ENCODE measurements at places on chromosomes 6 and 20. TPM values are rescaled to one million over a fixed set of nuclear protein-coding genes. Genes with fewer than 3 reads are reported as not detected.

HSPA1L gene
- 1.2 TPM for total RNA-seq

ATP6V1G2 gene
- 3.0 TPM for total RNA-seq

PEDS1 gene
- total RNA-seq: 20.8 TPM

RAB44 gene
- total RNA-seq: 0.08 TPM

EPPIN gene
- not detected for total RNA-seq

CST4 gene
- total RNA-seq: not detected

MAP3K5 gene
- total RNA-seq: 11.1 TPM

SAMD10 gene
- 7.3 TPM for total RNA-seq

DNA sequence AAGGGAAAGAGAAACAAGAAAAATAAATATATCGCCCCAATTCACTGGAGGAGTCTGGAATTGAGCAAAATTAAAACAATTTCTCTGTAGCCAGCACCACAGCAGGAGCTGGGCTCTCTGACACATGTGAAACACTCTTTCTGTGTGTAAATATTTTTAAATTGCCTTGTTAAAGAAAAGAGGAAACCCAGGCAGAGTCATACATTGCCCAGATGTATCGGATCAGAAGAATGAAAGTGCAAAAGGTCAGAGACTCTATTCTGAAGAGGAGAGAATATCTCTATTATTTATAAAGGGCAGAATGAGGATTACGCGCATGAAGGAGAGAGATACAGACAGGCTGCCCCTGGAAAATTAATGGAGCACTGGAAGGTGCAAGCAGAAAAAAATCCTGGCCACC lies 127.0 kb upstream of the MAN1A1 start:
- DNase-seq: no peak

DNA sequence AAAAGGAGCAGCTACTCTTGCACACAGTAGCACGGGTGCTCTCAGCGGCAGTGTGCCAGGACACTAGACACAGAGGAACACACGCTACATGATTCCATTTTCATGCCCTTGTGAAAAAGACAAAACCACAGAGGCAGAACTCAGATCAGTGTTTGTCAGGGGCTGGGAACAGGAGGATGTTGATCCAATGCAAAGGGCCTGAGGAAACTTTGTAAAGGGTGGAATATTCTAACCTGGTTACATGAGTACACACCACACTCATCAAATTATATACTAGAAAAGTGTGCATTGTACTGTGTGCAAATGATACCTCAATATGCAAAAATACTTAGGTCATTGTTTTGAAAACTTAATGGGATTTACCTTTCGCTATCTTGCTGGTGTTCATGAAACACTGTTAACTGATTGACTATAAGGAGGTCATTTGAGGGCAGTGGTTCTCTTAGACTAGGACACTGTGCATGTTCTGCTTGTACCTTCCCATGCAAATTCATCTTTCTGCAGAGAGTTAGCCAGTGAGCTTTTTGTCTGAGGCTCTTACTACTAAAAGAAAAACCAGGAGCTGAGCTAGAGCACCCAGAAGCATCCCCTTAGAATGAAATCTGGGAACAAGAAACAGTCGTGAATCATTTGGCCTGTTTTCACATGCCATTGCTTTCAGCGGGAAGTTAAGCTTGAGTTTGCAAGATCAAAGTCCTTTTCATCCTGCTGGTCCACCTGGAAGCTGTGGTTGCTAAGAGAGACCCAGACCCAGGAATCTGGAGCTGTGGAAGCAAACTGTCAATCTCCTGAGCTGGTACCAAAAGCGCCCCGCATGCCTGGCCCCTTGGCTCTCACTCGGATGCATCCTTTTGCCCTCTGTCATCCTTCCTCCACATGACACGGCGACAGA lies 204.8 kb downstream of the TTLL2 start:
- DNase-seq: no peak

DNA sequence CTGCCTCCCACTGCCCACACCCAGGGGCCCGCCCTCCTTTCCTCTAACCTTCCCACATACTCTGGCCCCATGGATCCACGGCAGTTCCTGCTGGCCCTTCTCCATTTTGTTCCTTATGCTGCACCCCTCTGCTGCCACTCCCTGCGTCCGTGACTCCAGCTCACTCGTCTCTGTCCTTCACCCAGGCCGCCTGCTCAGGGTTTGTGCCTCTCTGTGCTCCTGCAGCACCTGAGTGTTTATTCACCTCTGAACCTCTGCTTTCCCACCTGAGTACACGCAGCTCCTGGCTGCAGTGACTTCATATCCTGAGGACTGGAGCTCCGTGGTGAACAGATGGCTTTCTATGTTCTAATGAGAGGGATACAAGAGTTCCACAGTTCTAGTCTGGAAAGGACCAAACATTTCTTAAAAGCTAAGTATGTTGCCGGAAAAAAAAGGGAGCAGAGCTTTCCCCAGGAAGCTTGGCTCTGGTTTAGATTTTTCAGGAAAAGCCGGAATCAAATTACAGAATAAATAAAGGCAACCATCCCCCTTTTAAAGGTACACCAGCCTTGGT lies 1.5 kb upstream of the GNRH2 start:
- no peak for DNase-seq

DNA sequence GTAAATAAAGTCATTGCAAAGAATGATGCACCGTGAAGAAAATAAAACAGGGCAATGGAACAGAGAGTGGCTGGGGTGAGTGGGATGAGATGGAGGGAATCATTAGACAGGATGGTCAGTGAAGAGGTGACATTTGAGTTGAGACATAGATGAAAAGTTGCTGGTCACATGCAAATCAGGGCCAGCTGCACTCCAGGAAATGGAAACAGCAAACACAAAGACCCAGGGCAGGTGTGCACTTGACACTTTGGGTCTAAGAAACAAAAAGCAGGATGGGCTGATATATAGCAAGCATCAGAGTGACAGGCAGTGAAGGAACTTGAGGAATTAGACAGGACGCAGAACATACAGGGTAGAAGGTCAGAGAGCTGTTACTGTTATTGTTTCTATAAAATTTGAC lies 171.5 kb upstream of the RIPOR2 start:
- no peak for DNase-seq

- DNase-seq: no peak
Observed at GRCh38 chr20:35385733-35386132, 26.0 kb downstream of the UQCC1 start.

GRCh38 chr20:33945391-33946081 lies 48.2 kb upstream of the RALY start:
- no peak for DNase-seq

DNA sequence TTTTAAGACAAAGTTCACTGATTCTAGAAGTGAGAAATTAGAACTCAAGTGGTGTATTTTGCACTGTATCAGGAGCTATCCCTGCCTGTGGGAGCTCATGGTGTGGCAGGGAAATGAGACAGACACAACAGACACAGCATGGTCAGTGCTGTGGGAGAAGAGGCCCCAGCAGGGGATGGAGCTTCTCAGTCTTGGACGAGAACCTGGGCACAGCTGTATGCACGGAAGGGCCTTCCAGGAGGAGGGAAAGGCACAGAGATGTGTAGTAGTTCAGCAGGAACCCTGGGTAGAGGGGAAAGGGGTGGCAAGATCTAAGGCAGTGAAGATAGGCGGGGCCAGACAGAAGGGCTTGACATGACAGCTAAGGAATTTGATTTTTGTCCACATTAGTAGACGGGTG lies 48.8 kb upstream of the KIF25 start:
- DNase-seq: no peak

DNA sequence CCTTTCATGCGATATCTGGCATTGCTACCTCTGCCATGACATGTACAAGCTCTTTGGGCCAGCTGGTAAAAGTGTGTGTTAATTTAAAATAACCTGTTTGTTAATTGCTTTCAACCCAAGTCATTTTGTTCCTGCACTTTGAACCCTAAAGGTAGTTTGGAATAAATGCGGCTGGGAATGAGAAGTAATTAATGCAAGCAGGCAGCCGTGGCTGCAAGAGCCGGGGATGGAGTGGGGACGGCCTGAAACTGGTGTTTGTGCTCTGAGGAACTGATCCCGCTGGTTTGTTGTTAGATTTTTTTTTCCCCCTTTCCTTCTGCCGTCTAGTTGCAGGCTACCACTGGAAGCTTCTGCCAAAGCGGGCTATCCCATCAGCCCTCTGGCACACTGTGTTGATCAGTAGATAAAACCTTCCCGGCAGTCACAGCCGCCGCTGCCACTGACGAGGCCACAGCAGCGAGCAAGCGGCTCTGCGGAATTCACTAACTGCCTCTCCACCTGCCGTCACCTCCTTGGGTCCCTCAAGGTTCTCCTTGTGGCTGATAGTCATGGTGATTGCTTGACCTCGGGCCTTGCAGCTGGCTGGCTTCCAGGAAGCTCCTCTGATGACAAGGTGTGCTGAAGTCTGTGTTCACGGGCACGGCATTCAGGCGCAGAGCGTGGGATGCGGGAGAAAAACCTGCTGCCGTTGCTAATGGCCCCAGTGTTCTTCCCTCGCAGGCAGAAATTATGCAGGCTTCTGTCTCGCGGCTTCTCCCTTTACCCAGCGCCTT lies 315.9 kb downstream of the TFAP2A start:
- DNase-seq: no peak

DNA sequence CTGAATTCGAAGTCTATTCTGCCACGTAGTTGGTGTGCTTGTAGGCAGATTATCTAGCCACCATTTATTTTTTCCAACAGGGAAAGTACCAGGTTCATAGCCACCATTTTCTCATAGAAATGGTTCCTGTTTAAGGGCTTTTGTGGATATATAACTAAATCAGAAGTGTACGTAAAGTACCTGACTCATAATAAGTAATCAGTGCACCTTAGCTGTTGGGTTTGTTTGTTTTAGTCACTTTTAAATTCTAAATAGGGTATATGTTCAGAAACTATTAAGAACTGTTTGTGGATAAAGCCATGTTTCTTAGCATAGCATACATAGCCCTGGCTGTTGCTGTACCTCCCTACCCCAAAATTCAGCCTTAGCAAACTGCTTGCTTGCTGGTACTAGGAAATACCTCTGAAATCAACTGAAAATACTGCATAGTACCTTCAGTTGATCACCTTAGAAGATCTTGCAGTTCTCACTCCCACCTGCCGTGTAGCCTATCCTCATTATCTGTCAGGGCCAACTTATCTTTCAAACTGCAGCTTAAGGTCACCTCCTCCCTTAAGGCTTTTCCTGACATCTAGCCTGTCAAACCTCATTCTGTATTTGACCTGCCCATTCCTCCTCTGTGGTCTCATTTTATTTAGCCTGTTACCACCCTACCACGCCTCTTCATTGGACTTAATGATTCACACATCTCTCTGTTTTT lies 44.6 kb upstream of the COL10A1 start:
- no peak for DNase-seq

DNA sequence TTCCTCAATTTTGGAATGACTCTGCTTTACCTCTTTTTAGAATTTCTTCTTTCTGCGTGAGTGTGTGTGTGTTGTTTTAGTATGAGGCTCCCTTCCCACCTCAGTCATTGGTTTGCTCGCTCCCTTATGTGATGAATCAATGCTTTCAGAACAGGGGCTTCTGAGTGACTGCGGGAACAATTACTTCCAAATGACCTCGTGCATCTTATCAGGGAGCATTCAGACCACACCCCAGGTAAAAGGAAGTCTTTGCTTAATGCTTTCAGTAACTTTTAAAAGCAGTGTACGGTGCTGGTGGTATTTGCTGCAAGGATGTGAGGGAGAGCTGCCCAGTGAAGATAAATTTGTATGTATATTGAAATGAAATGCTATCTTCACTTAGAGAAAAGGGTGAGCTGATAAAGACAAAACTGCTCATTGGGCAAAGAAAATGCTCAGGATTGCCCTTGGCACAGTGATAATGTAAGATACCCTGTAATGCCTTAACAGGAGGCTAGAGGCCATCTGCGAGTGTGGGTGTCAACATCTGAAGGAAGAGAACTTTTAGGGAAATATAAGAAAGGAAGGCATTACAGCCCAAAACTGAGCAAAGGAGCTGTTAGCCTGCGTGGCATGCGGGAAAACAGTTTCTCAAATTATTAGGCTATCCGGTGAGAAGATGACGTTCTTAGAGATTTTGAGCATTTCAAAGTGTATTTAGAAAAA lies at the start of gene MLIP:
MLIP (plus strand) TSS at position 103 of the 705 bp plus-strand sequence; CDS start at position 140, 37 bp downstream.
- no peak for DNase-seq

GRCh38 chr6:38016824-38017223 lies 197.3 kb downstream of the ZFAND3 start:
- no peak for DNase-seq

DNA sequence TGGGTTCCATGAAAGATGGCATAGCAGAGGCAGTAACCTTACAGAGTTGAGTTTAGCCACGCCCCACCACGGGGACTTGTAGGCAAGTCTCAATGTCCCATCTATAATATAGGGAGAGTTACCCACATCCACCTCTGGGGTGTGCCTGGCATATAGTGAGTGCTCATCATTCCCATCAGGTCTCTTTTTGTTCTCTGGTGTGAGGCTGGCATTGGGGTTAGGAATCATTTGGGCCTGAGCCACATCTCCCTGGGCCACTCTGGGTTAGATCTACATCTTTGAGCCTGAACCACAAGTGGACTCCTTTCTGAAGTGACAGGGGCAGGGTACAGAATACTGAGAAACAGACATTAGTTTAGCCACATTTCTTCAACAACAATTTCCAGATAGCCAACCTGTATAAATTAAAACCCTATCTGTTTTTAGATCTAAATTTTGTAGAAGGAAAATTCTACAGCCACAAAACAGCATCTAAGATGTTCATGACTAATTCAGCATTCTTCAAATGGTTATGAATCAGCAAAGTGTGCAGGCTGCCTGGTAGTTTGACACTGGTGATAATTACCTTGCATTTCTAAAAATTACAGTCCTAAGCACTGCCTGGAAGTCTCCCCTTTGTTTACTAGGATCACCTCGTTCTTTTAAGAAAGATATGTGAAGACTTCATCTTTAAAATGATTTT lies 20.1 kb downstream of the RNF24 start:
- DNase-seq: no peak

- no peak for DNase-seq
Observed at GRCh38 chr6:68443704-68444103, 191.4 kb upstream of the ADGRB3 start.

Measured in CD8-positive, alpha-beta T cell (primary cell).